ENCODE measurements at places on chromosomes 6 and 20. TPM values are rescaled to one million over a fixed set of nuclear protein-coding genes. Genes with fewer than 3 reads are reported as not detected.

GRCh38 chr6:39140556-39141167, 25.7 kb upstream of the SAYSD1 start:
- peaks cover 23% of the 10 kb centered on the region for H3K4me1 ChIP-seq
- no peak for DNase-seq
- no peaks in the 10 kb centered on the region for H3K36me3 ChIP-seq
- H3K4me3 ChIP-seq: no peak overlapping the region
- no peak overlapping the region for H3K27ac ChIP-seq

- peaks cover 2% of the 10 kb centered on the region for H3K4me1 ChIP-seq
- no peak overlapping the region for H3K27ac ChIP-seq
- no peaks in the 10 kb centered on the region for H3K36me3 ChIP-seq
- no peak overlapping the region for H3K4me3 ChIP-seq
- DNase-seq: peak; percentile 48
- no peaks in the 10 kb centered on the region for H3K27me3 ChIP-seq
Observed at GRCh38 chr6:150177259-150177951, 34.6 kb downstream of the PPP1R14C start.

DNA sequence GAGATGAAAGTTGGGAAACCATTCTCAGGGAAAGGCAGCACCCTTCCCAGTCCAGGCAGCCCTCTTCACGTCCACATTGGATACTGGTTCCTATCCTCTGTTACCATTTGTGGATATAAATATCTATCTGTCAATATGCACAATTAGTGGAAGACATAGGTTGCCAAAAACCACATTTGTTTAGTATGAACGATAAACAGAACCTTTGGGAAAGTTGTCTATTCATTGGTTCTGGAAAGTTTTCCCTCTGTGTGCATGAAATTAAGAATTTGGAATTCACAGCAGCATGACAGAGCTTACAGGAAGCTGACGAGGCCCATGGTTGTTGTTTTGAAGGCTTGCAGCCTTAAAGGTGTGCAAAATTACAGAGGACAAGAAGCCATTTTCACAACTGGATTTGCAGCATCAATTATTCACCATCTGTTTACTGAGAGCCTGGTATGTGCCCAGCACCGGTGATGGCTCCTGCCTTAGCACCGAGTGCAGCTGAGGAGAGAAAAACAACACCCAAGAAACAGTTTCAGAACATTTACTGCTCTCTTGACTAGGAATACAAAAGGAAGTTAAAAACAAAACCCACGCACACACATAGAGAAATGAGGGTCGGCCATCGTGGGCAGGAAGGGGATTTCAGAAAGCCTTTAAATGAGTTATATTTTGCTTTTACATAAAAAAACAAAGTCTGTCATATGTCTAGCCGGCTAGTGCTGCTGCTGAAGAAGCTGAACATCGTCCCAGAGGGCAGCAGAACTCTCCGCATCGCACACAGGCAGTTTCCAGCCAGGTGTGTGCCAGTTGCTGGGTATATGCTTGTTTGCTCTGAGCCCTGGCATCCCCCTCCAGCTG, 319.6 kb downstream of the FARS2 start:
- H3K27ac ChIP-seq: no peak overlapping the region
- H3K27me3 ChIP-seq: no peaks in the 10 kb centered on the region
- H3K4me3 ChIP-seq: no peak overlapping the region
- H3K36me3 ChIP-seq: no peaks in the 10 kb centered on the region
- H3K4me1 ChIP-seq: peaks cover 3% of the 10 kb centered on the region

The HLA-DQA2 gene
- 1.8 TPM for total RNA-seq

GRCh38 chr6:13370623-13371022, 42.3 kb upstream of the TBC1D7 start:
- peaks cover 5% of the 10 kb centered on the region for H3K4me1 ChIP-seq
- no peak for DNase-seq
- no peak overlapping the region for H3K27ac ChIP-seq
- H3K27me3 ChIP-seq: no peaks in the 10 kb centered on the region

The OR2H1 gene
- total RNA-seq: not detected

DNA sequence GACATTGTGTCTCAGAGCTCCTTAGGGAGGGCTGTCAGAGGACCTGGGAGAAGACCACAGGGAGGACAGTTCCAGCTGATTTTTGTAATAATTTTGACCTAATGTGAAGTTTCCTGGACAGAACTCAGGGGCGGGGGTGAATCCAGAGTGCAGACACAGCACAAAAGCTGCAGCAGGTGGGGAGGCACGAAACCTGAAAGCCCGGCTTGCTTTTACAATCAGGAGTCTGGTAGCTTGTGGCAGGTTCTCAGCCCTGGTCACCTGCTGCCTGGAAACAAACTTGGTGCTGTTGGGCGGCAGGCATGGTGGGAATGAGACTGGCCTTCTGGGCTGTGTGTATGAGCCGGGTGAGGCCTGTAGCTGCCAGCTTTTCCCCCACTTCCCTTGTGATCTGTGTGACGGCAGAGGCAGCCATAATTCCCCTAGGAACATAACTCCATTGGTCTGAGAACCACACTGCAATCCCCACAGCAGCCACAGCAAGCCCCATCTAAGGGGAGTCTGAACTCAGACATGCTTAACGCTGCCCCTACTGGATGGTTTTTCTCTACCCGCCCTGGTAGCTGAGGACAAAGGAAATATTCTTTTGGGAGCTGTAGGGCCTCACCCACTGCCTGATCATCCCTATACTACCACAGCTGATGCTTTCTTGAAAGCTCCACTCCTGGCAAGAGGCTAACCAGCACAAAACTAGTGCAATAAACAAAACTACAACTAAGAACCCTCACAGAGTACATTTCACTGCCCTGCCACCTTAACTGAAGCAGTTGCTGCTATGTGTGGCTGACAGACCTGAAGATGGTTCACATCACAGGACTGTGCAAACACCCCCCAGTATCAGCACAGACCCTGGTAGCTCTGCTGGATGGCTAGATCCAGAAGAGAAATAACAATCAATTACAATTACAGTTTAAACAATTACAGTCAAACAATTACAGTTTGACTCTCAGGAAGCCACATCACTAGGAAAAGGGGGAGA, 1055.1 kb upstream of the GJE1 start:
- no peak for DNase-seq
- no peaks in the 10 kb centered on the region for H3K4me1 ChIP-seq
- no peak overlapping the region for H3K4me3 ChIP-seq
- no peaks in the 10 kb centered on the region for H3K27me3 ChIP-seq
- H3K27ac ChIP-seq: no peak overlapping the region

All from lung (tissue), 17 donors.